ENCODE measurements at places on chromosomes 11 and 22. TPM values are rescaled to one million over a fixed set of nuclear protein-coding genes. Genes with fewer than 3 reads are reported as not detected.

RTN4R gene
- polyA plus RNA-seq, result 0.60 TPM

MPPED2 gene
- polyA plus RNA-seq, result 0.80 TPM

GRCh38 chr11:134074766-134075165, 5.9 kb downstream of the JAM3 start:
- no peaks in the 10 kb centered on the region for H3K27me3 ChIP-seq
- H3K4me1 ChIP-seq, result peaks cover 10% of the 10 kb centered on the region
- no peak overlapping the region for H3K27ac ChIP-seq
- H3K4me3 ChIP-seq, result no peak overlapping the region
- DNase-seq, result no peak

DNA sequence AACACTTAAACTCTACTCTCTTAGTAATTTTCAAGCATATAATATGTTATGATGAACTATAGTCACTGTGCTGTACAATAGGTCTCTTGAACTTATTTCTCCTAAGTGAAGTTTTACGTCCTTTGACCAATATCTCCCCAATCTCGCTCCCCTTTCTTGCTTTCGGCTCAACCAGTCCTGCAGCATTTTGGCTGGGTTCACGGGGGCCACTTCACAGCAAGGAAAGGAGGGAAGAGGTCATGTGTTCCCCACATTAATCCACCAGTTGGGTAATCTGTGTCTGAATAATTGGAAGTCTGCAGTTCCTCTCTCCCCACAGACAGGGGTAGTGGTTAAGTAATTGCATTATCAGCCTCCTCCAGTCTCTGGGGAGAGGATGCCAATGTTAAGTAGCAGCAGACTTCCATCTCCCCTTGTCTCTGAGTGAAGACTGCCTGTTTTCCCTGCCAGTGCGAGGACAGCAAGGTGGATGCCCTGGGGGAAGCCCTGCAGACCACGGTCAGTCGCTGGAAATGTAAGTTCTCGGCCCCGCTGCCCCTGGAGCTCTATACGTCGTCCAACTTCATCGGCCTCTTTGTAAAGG, 59.2 kb upstream of the CRTAM start:
- H3K36me3 ChIP-seq, result no peaks in the 10 kb centered on the region
- H3K27me3 ChIP-seq, result no peaks in the 10 kb centered on the region
- peaks cover 8% of the 10 kb centered on the region for H3K4me1 ChIP-seq
- DNase-seq, result no peak

DNA sequence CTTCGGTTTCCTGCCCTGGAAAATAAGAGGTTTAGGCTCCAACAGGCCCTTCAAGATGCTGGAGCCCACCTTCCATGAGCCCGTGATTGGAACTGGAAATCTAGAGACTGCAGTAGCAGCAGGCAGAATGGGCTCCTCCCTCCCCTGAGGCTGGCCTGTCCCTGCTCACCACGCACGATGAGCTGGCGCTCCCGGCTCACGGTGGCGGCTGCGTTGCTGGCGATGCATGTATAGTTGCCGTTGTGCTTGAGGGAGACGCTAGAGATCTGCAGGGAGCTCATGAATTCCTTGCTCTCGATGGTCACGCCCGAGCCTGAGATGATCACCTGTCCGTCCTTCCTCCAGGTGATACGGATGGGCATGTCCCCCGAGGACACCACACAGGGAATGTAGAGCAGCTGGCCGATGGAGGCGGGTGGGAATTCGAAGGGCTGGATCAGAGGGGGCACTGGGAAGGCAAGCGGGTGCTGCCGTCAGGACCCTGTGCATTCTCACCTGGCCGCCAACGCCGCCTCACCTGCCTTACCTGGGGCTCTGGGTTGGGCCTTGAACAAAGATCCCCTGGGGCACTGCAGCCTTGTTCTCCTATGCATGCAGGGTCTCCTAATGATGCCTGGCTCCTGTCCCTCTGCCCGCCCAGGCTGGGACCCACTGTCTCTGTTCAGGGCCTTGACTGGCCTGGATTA, 177.8 kb downstream of the CEP164 start:
- no peak overlapping the region for H3K4me3 ChIP-seq
- no peak for DNase-seq
- H3K27ac ChIP-seq, result no peak overlapping the region

DNA sequence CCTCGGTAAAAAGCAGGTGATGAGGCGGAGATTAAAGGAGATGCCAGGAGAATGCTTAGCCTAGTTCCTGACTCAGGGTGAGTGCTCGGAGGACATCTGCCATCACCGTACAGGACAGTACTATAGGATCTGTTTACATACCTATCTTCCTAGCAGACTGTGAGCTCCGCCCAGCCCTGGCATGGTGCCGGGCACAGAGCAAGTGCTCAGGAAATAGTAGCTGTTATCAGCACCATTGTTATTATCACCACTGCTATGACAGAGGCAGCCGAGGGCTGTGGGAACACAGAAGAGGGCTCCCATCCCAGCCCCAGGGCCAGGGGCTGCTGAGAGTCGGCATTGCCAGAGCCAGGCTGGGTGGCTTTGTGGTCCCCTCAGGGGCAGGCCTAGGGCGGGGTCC, 642 bp upstream of the SEPTIN3 start:
- peaks cover 29% of the 10 kb centered on the region for H3K27me3 ChIP-seq
- no peak for DNase-seq

DNA sequence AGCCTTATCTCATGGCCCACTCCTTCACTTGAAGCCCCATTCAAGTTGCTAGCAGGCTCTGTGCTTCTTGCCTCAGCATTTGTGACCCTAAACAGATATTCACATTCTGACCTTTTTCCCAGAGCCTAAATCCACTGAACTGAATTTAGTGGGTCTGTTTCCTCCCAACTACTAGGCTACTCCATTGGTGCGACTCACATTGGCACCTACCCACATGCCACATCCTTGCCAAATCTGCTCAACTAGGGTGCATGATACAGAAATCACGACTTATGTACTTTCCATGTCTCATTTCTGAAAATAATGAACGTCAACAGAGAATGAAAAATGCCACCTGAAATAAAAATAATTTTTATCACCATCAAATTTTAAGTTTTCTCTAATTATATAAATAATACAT, 8.4 kb upstream of the MMP12 start:
- H3K36me3 ChIP-seq, result no peaks in the 10 kb centered on the region
- no peaks in the 10 kb centered on the region for H3K4me1 ChIP-seq
- DNase-seq, result no peak
- H3K4me3 ChIP-seq, result no peak overlapping the region
- H3K27ac ChIP-seq, result no peak overlapping the region

DNA sequence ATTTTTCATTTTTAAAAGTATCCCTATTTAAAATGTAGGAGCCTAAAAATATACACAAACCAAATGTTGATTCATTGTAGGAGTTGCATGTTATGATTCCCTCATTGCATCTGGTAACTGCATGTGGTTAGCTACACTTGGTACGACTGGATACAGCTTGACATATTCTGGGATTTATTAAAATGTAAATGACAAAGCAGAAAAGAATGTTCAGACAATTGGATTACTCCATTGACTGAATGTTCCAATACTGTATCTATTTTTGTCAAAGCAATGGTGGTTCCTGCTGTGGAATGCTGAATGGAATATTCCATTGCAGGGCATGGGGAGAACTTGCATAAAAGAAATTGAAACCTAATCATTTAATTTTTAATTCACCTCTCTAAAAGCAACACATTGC, 30.8 kb downstream of the BLID start:
- H3K27me3 ChIP-seq, result no peaks in the 10 kb centered on the region
- DNase-seq, result no peak
- no peaks in the 10 kb centered on the region for H3K36me3 ChIP-seq
- no peak overlapping the region for H3K4me3 ChIP-seq

GRCh38 chr11:40119661-40120060, 1339.8 kb downstream of the LRRC4C start:
- H3K4me1 ChIP-seq, result no peaks in the 10 kb centered on the region
- H3K27me3 ChIP-seq, result no peaks in the 10 kb centered on the region
- no peak for DNase-seq
- H3K36me3 ChIP-seq, result no peaks in the 10 kb centered on the region

DNA sequence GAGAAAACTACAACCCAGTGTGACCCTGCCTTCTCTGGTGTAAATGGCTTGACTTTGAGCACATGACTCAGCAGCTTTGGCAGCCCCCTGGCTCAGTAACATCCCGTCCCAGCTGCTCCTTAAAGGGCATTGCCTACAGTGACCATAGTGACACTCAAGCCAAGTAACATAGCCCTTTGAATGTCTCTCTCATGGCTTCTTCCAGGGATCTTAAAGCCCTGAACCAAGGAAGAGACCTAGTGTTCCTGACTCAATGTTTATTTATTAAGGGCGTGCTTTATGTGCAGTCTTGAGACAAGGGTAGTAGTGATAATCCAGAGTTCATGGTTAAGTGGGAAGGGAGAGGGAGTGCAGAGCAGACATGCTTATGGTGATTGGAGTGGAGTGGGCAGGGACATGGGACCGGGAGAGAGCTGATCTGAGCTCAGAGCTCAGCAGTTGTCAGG, 125.7 kb downstream of the PARVA start:
- peaks cover 27% of the 10 kb centered on the region for H3K36me3 ChIP-seq
- no peak for DNase-seq
- H3K27ac ChIP-seq, result peak overlapping the region; percentile 35
- no peak overlapping the region for H3K4me3 ChIP-seq
